ENCODE measurements at places on chromosomes 3 and 15.

DNA sequence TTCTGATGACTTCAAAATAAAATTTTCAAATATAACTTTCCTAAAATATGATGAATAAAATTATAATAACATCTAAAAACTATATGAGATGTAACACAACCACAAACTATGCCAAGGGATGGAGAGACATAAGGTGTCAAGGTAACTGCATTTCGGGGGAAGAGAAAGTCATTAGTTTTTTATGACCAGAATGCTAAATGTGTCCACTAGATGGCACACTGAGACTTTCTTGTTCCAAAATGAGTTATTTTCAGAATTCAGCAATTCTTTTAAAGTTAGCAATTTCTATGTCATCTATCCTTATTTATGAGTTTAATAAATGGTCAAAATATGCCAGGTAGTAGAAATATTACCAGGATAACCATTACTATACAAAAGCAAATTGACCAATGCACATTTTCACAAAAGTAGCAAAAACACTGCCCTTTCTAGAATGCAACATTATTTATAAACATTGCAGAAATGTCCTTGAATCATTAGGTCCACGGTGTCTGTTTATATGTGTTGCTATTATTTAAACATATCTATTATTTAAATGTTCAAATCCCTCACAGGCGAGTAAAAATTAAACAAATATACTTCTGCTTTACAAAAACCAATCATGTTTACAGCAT, 374.2 kb downstream of the PLCL2 start:
- DNase-seq = no peak

GRCh38 chr3:71548705-71549384, 34.7 kb downstream of the FOXP1 start:
- DNase-seq = no peak

GRCh38 chr3:13300546-13301285, 119.4 kb downstream of the NUP210 start:
- no peak for DNase-seq

- DNase-seq = no peak
Observed at GRCh38 chr15:32843219-32843815, 125.5 kb downstream of the GREM1 start.

DNA sequence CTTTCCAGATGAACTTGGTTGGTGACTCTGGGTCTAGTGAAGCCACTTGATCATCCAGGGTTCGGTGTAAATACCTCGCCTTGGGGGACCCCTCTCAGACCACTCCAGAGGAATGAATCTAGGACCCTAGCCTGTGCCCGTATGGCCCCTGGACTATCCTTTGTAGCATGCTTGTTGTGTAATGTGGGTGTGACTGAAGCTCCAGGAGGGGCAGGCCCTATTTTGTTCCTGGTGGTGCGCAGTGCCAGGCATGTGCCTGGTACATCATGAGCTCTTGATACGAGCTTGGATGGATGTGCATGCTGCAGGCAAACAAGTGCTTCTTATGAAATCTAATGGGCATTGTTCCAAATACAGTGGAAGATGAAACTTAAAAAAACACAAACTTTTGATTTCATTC, 82.8 kb downstream of the EBLN2 start:
- DNase-seq = no peak

DNA sequence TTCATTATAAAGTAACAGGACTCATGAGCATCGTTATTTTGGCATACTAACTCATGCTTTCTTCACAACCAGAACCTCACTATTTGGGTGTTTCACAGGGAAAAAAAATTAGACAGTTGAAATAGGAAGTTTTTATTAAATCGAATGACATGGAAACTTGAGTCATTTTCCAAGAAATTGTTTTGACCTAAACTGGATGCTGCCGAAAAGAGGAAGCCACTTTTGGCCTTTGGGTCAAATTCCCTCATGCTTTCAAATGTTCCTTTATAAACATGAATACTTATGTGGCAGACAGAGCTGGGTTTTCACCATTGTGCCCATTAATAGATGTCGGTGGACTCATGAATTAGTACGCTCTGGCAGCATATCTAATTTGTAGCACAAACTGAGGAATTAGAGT, 224.9 kb downstream of the MCTP2 start:
- no peak for DNase-seq

GRCh38 chr15:68725736-68726135, 95.0 kb downstream of the ANP32A start:
- peak; percentile 23 for DNase-seq

GRCh38 chr3:56157693-56158362, 310.4 kb downstream of the ERC2 start:
- DNase-seq = peak; percentile 26

DNA sequence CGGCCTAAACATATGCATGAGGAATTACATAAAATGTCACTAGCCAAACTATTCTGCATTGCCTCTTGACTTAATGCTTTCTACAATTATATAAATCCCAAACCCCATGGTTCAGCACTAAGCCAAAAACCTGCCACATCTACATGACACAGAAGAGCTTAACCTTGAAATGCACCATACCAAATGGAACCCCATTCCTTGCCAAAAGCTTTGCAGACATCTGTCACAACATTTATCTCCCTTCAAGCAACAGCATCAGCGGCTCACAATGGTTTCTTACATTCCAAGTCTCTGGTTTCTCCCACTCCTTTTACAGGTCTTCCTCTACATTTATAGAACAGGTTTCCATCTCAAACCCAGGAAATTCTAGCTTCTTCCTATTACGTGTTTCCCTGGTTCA, 58.4 kb upstream of the GYG1 start:
- DNase-seq = no peak

DNA sequence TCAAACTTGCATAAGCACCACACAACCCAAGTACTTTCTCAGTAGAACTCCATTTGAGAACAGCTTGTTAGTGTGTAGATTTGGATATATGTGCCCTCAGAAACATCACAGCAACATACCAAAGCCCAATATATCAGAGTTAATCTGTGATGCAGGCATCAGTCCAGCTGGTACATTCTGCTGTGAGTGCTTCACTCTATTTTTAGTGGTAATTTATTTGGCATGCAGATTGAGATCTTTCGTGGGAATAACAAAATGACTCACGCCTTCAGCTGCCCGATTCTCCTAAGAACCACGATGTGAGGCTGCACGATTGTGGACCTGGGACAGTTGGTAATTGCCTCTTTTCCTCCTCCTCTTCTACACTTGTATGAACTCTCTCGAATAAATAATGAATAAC, 730.7 kb downstream of the SQOR start:
- no peak for DNase-seq

DNA sequence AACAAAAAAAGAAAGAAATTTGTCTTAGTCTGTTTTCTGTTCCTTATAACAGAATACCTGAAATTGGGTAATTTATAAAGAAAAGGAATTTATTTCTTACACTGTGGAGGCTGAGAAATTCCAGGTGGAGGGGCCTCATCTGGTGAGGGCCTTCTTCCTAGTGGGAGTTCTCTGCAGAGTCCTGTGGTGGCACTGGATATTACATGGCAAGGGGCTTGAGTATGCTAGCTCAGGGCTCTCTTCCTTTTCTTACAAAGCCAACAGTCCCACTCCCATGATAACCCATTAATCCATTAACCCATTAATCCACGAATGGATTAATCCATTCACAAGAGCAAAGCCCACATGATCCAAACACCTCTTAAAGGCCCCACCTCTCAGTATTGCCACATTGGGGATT, 2.9 kb upstream of the SATB1 start:
- no peak for DNase-seq

DNA sequence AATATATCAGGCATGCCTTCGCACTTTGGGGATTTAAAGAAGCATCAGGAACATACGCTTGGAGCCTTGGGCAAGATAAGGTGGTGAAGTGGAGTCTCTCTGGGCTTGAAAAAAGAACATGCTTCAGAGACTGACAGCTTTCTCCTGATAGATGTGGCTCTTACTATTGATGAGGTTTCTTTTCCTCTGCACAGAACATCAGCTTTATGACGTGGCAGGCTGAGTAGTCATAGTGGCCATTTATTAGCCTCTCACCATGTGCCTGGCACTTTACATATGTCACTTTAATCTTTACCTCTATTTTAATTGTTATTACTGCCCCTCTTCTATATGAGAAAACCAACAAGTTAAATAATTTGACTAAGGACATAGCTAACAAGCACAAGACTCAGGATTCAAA, 19.0 kb upstream of the LRRC58 start:
- no peak for DNase-seq

DNA sequence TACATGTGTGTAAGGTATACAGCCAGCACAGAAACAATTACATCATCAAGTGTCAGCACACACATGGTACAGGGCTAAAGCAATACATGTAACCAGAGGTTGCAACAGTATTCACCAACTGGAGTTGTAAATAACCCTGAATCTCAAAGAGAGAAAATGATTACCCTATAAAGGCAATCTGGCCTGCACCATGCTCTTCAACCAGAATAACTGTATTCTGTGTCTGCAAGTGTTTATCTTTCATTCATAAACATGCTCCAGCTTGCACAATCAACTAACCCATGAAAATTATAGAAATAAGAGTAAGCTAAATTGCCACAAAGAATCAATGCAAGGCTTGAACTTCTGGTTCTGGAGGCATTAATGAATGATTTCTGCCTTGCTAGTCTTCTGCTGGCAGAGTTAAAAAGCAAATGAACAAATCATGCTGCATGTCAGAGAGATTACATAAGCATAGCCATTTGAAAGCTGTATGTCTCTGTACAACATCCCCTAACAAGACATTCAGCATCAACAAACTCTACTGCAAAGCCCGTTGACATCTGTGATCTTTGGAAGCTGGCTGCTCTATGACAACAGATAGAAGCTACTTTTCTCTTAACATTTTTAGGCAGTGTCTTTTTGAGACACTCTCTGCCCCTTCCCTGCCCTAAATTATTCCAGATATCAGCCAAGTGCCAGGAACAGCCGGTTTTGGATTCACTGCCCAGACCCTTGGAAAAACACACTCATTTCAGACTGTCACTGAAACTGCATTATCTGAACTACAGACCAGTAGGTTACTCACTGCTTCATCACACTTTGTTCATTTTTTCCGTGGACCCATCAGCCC, 871.0 kb downstream of the OTOL1 start:
- DNase-seq = no peak

GRCh38 chr15:66961407-66961884, 104.0 kb upstream of the SMAD3 start:
- DNase-seq = no peak

- DNase-seq = no peak
Observed at GRCh38 chr3:79587150-79587549, 180.6 kb downstream of the ROBO1 start.

DNA sequence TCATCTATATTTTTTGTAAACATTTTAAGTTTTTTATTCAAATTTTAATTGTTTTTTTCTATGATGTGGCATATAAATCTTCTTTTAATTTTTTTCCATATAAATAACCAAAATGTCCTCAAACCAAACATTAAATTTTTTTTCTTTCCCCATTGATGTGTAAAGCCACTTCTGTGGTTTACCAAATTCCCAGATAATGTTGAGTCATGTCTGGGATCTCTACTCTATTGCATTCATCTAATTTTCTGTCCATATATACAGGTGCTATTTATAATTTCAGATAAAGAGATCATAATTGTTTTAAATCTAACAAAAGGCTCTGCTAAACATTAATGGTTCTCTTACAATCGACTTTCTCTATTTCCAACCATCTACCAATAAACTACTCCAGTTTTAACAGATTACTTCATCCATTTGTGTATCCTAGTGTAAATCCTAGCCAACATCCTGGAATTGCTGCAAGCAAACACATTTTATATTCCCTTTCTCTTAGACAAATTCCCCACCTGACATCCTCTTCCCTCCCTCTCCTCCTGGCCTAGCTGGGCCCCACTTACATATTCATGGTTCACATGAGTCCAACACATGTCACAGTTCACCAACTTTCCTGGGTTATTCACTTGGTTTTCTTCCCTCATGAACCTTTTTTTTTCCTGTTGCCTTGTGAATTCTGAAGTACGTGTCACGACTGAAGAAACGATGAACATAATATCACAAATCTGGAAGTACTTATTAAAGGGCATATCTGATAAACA, 368.0 kb upstream of the AGTR1 start:
- no peak for DNase-seq

DNA sequence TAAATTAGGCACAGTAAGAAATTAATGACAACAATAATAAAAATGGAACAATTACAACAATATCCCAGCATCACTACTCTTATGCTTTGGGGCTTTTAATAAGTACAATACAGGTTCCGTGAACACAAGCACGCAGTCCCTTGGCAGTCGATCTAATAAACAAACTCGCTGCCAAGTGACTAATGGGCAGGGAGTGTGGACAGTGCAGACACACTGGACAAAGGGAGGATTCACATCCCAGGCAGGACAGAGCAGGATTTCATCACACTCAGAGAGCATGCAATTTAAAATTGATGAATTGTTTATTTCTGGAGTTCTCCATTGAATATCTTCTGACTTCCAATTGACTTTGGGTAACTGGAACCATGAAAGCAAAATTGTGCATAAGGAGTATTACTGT, 524.1 kb upstream of the CFAP20DC start:
- DNase-seq = no peak

- DNase-seq = no peak
Observed at GRCh38 chr15:89365462-89366065, 30.9 kb upstream of the POLG start.

GRCh38 chr3:124775877-124776276, 45.6 kb downstream of the UMPS start:
- no peak for DNase-seq

- no peak for DNase-seq
Observed at GRCh38 chr15:71116942-71117341, 1.7 kb downstream of the THSD4 start.

DNA sequence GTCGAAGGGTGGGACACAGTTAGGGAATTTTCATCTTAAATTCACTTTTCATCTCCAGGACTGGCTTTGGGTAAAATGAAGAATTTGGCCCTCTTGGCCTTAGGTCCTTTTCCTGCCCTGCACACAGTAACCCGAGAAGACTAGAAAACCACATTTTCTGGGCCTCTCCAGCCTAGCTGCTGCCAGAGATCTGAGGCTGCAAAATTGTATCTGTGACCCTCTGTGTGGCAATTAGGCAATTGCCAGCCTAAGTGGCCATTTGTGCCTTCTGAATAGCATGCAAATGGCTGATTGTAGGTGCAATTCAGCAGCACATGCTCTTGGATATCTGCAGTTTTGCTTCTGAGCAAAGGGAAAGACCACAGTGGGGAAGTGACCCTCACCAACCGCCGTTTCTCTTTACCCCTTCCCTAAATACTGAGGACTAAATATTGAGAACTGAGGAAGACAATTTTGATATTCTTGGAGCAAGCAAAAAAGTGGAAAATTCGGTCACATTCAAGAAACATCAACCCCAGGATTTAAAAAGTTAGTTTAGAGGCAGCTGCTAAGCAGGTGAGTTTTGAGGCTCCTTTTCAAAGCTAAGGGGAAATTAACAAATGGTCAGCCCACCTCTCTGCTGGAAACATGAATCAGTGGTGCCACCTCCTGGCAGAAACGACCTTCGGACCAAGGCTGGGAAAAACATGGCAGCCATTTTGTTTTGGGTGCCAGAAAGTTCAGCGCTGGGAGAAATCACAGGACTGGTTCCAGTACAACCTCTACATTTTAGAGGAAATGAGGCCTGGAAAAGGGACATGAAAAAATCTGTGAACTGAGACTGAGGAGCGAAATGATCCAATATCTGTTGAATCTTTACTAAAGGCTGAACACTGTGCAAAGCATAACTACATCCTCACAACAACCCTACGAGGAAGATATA, 56.6 kb upstream of the PRTG start:
- no peak for DNase-seq

GRCh38 chr3:145953316-145953715, 207.7 kb downstream of the PLOD2 start:
- DNase-seq = no peak

Data from CD4-positive, alpha-beta T cell treated with Interleukin-15 for 1 hour (primary cell).